ENCODE measurements at places on chromosomes 1 and 21.

DNA sequence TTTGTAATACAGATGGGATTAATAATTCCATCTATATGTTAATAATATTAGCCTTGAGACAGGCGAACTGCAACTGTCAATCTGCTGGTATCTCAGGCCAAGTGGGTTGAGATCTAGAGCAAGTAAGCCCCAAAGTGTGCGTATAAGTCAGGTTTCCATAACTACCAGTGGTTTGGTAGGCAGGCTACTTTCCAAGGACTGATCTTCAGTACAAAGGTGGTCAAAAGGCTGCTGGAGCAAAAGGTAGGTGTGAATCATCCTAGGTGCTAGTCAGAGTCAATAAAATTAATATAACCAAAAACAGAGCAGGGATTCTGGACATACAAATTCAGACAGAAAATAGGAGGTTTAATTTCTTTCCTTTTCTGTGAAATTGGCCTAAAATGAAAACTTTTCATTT lies 328.0 kb downstream of the TGFB2 start:
- no peak for DNase-seq

DNA sequence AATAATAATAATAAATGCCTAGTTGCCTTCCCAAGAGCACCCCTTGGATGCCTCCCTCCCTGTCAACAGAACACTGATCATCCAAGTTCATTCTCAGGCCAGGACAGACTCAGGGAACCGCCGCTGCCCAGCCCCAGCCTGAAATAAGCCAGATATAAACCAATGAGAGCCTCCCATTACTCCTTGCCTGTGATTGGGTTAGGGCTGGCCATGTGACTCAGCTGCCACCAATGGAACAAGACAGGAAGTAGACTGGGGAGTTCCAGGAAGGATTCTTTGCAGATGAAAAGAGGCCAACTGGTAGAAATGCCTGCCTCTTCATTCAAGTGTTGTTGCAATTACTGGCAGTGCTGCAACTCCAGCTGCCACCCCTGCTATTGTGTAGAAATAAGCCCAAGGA lies 146.4 kb upstream of the TIAM1 start:
- no peak for DNase-seq

GRCh38 chr1:175902281-175902680 lies 158.9 kb upstream of the TNR start:
- no peak for DNase-seq

DNA sequence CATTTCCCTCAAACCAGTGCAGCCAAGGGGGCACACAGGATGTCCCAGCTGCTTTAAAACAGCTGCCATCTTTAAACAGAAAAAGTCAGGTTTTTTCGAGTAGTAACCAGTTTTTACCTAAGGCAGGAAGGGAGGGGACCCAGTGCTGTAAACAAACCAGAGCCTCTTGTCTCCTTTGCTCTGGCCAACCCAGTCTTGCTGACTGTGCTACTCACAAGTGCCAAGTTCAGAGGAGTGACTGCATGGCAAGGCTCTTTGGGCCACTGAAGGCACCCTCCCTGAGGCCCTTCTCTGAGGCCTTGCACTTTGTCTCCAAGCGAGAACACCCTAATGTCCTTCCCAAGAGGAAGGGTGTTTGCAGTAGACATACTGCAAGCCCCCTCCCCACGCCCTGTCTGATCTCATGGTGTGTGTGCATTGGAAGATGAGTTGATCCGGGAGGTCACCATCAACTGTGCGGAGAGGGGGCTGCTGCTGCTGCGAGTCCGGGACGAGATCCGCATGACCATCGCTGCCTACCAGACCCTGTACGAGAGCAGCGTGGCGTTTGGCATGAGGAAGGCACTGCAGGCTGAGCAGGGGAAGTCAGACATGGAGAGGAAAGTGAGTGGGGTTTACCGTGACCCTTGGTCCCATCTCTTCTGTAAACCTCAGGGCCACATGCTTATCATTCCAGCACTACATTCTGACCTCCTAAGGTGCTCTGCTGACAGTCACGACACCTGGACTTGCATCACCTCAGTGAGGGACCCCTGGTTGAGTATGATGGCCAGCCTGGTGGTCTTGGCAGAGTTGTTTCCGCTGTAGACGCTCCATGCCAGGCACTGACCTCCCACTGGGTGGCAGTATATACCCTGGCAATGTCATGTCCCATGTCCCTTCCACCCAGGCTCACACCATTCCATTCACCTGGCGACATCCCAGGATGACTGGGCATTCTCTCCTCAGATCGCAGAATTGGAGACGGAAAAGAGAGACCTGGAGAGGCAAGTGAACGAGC lies 4.7 kb downstream of the DNALI1 start:
- no peak for DNase-seq

DNA sequence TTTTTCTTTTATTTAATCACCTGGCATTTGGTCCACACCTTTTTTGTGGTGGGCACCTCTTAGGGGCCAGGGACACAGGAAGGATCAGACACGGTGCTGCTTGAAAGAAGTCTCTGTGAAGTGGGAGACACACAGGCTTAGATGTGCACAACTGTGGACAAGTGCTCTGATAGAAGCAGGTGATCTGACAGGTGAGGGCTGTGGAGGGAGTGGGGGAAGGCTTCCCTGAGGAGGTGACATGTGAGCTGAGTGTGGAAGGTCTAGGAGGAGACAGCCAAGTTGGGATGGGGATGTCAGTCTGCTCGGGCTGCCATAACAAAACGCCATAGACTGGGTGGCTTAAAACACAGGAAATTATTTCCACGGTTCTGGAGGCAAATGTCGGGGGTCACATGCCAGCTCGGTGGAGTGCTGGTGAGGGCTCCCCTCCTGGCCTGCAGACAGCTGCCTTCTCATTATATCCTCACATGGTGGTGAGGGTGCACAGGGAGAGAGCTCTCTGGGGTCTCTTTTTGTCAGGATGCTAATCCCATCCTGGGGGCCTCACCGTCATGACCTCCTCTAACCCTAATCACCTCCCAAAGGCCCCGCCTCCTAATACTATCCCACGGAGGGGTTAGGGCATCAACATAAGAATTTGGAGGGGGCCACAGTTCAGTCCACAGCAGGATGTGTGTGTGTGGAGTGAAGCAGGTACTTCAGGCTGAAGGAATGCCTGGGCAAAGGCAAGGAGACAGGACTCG lies 5.2 kb upstream of the KIAA1614 start:
- no peak for DNase-seq

DNA sequence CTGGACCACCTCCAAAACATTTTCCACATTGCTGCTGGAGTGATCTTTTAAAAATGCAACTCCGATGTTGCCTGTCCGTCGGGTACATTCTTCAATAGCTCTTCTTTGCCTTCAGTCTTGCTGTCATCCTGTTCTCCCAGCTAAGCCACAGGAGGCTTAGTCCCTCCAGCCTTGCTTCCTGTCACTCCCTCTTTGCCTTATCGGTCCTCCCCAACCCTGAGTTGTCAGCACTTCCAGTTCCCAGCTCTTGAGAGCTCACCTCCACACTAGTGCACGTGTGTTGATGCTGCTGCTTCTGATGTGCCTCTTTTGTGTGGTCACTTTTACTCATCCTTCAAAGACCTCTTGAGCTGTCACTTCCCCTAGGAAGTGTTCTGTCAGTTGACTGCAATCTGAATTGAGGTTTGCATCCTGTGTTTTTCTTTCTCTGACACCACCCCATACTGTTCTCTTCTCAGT lies 15.3 kb downstream of the UCK2 start:
- DNase-seq: no peak

GRCh38 chr1:211632808-211633523 lies 42.5 kb downstream of the NEK2 start:
- DNase-seq: no peak

DNA sequence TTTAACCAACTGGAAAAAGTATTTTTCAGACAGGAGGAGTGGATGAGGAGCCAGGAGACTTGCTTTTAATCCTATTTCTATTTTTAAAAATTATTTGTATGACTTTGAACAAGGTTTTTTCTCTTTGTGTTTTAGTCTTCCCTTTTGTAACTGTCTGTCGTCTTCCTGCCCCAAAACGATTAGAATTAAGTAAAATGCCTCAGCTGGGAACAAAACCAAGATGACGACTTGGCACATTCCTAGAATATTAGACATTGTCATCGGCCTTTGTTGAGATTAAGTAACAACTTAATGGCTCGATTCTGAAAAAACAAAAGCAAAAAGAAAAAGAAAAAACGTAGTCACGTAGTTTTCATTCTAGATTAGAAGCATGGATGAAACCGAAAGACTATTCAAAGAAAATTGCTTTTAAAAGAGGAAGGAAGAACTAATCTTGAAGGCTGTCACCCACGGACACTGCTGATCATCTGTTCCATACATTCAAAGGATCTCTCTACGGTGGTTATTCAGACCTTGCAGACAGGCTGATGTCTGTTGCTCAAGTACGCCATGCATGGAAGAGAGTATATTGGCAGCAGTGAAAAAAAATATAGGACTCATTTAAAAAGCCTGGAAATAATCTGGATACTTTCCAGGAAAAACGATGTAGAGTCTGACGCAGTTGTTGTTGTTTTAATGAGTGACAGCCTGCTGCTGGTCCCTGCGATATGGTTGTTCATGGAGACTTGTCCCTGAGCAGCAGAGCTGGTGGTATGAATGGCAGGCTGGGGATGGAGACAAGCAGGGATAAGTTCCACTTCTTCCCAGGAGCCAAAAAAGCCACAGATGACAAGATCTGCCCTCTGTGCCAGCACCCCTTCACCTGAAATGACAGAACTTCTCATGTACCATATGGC lies 16.8 kb downstream of the GNG4 start:
- no peak for DNase-seq

GRCh38 chr1:182569939-182570610 lies 19.0 kb downstream of the RNASEL start:
- no peak for DNase-seq

DNA sequence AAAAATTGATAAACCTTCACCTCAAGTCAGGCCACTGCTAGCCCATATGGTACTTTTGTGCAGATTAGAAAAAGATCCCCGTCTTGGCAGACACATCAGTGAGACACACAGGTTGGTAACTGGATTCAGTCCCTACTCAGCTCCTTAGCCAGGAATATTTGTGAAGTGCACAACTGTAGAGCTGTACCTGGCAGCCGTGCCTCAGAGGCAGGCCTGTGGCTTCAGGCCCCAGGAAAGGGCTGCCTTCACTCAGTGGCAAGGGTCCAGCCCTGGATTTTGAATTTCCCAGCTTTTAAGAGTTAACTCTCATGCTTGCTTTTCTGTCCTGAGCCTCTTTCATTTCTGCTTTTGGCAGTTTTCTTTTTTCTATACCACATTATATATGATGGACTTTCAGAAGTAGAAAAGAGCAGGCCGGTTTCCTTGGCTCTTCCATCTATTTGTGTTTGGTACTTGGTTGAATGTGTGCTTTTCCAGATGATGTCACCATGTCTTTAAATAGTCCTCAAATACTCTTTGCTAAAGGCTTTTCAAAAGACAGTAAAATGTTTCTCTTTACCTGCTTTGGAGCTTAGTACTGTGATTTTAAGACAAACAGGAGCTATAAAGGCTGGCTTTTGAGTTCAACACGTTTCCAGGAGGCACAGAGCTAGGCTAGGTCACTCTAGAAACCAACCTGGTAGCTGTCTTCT lies 186.6 kb downstream of the AK5 start:
- DNase-seq: no peak

GRCh38 chr1:235009561-235010306 lies 118.9 kb downstream of the TOMM20 start:
- no peak for DNase-seq

- no peak for DNase-seq
These were observed 103.1 kb downstream of the TOMM20 start for GRCh38 chr1:235025422-235025984.

DNA sequence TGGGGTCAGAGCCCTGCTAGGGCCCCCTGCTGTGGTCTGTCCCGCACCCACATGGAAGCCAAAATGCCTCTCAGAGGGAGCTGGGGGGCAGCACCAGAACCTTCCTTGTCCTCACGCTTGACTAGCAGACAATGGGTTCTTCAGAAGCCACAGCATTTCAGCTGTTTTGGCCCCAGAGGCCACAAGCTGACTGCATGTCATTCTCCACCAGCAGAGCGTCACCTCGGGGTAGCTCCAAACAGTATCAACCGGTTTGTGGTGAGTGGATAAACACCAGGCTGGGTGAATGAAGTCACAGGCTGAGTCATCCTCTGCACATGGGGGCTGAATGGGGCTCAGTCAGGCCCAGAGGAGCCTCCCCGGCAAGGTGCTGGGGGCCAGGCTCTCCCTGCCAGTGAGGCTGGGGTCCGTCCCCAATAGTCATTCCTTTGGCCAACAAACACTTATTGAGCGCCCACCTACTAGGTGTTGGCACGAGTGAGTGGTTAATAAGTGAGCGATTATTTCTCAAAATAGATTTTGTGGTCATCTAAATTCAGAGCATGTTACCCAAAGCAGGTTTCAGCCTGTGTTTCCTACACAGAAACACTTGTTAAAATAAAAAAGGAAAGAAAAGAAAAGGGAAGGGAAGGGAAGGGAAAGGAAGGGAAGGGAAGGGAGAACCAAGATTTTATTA lies 9.1 kb downstream of the OLIG1 start:
- DNase-seq: no peak

GRCh38 chr1:182237329-182237728 lies 154.3 kb downstream of the GLUL start:
- DNase-seq: no peak

DNA sequence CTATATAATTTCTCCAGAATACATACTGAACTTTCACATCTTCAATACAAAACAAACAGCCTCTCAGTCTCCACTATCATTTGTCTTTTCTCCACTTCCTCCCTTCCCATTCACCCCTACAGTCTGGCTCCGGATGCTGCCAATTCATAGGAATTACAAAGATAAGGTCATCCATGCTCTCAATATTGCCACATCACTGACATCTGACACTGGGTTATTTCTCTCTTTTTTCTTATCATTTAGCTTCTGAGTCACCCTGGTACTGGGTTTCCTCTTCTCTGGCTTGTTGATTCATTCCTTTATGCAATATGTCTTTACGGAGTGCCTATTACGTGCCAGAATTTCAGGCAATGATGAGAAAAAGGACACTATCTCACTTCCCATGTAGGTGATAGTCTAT lies 3.1 kb upstream of the SH3BP5L start:
- no peak for DNase-seq

DNA sequence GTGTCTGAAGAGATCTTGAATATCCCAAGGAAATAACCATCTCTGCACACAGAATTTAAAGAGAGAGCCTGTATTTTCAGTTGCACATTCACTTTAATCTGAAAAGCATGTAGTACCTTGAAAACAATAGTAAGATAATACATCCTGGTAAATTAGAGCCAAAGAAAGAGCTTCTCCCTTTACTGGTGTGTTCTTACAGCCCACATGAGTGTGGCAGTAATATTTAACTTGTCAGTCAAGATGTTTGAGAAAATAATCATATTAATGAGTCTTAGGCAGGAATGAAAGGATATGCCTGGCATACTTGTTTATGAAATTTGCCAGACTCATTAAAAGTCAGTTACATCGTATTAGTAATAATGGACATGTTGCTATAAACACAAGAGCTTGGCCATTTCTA lies 908.4 kb upstream of the ADGRL4 start:
- no peak for DNase-seq

DNA sequence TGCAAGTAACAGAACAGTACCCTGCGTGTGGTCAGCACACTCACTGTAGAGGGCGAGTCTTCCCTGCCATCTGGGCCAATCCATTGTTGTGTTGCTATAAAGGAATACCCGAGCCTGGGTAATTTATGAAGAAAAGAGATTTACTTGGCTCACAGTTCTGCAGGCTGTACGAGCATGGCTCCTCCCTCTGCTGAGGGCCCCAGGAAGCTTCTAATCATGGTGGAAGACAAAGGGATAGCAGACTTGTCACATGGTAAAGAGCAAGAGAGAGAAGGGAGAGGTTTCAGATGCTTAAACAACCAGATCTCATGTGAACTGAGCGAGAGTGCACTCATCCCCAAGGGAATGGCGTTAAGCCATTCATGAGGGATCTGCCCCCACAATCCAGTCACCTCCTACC lies 126.2 kb downstream of the CNIH3 start:
- no peak for DNase-seq

GRCh38 chr1:85153149-85153891 lies 47.5 kb downstream of the SYDE2 start:
- no peak for DNase-seq

Data from stimulated activated CD4-positive, alpha-beta T cell treated with anti-CD3 and anti-CD28 coated beads, TNF-alpha, amount 100 ng/mL, for 48 hours (primary cell).